Thoracic aorta endothelial cell (primary cell): ENCODE measurements at places on chromosomes 6 and 20. TPM values are rescaled to one million over a fixed set of nuclear protein-coding genes. Genes with fewer than 3 reads are reported as not detected.

Gene RSPO3
- 0.53 and 5.1 TPM in 2 replicates for total RNA-seq

Gene GRM1
- under 0.01 TPM in 2 replicates for total RNA-seq

Gene OPRM1
- not detected in 2 replicates for total RNA-seq

Gene TCF15
- total RNA-seq = 0.13 and 0.14 TPM in 2 replicates

Gene PABPC1L
- total RNA-seq = 3.9 and 4.5 TPM in 2 replicates
